ENCODE measurements at places on chromosomes 13 and 19. TPM values are rescaled to one million over a fixed set of nuclear protein-coding genes. Genes with fewer than 3 reads are reported as not detected.

TTC9B gene
- total RNA-seq, result not detected

PCDH8 gene
- not detected for total RNA-seq

CEACAM4 gene
- not detected for total RNA-seq

ERICH6B gene
- total RNA-seq, result not detected
